ENCODE measurements at places on chromosomes 4 and X.

GRCh38 chr4:139559687-139560086 lies 3.7 kb upstream of the SETD7 start:
- no peak for DNase-seq

- DNase-seq = no peak
Observed at GRCh38 chr4:157128395-157128794, 52.4 kb downstream of the GLRB start.

GRCh38 chr4:5839751-5840674 lies 52.9 kb downstream of the CRMP1 start:
- no peak for DNase-seq

DNA sequence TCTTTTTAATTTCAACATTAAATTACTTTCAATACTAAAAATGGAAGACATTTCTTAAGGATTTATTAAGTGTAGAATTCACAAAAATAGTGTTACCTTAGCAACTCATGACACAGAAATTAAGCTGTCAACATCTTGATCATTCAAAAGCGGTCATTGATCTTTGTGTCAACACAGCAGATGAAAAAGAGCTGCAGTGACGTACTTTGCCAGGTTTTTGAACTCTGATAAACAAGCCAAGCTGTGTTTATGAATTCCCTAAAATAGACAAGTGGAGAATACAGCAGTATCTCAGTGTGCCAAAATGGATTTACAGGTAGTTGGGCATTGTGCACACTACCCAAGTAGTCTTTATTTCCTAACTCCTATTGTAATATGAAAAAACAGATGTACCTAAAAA lies 1141.8 kb upstream of the PCDH7 start:
- DNase-seq = no peak

DNA sequence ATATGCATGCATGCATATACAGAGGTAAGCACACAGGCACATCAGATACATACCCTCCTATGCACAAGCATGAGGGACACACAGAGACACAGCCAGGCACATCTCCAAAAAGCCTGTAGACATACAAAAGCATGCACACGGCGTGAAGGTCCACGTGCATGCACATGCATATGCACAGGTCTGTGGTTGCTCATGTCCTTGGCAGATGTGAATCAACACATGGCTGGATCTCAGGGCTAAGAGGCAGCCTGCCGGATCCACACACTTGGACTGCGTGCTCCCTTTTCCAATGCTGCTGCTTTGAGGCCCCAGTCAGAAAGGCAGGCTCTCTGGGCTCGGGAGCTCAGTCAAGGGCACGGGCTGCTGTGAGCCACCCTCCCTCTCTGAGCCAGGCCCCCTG lies 3.6 kb downstream of the STARD8 start:
- DNase-seq = no peak

DNA sequence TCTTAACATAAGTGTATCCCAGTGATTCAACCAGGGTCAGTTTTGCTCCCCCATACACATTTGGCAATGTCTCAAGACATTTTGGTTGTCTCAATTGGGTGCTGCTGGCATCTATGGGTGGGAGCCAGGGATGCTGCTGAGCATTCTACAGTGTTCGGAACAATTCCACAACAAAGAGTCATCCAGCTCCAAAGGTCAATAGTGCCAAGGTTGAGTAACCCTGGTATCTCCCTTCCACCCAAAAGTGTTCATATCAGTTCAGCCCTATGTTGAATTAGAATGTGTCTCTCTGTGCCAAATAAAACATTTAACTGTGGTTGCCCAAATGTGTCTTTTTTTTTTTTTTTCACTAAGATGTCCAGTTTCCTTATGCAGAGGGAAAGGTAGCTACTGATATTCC lies 129.4 kb upstream of the RAI2 start:
- no peak for DNase-seq

GRCh38 chr4:84699001-84699671 lies 116.2 kb downstream of the CDS1 start:
- DNase-seq = no peak

DNA sequence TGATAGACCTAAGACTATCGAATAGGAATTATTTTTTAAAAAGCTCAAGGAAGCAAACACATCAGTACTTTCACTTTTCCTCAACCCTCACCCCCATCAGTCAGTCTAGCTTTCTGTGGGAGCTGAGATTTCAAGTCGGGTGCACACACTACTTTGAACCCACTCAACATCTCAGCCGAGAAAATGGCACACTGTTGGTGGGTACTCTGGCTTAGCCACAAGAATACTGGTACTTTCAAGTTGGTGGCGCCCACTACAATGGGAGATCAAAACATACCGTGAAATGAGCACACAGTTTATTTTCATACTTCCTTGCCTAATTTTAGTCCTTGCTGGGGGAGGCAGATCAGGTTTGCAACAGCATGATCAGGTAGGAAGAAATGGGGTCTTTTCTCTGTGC lies 10.2 kb downstream of the CD40LG start:
- DNase-seq = no peak

All from activated gamma-delta T cell treated with anti-CD3 and anti-CD28 coated beads, Interleukin-2, amount 50 U/mL, for 16 hours (primary cell).